ENCODE measurements at places on chromosomes 5 and 9. TPM values are rescaled to one million over a fixed set of nuclear protein-coding genes. Genes with fewer than 3 reads are reported as not detected.

Gene RASEF
- total RNA-seq = not detected

Gene SETD9
- 14.8 TPM for total RNA-seq

Gene LARP1
- 341 TPM for total RNA-seq

Gene CAMK4
- 57.4 TPM for total RNA-seq

Gene PCDH12
- total RNA-seq = 0.76 TPM

Gene SLC4A9
- total RNA-seq = not detected

Gene ORM1
- not detected for total RNA-seq

Gene DELE1
- 49.0 TPM for total RNA-seq

Gene MAMDC4
- total RNA-seq = 14.1 TPM

Gene TAS2R1
- total RNA-seq = not detected

Gene TMEM250
- 40.6 TPM for total RNA-seq

Gene ADGRV1
- total RNA-seq = 0.34 TPM

Gene LHX6
- not detected for total RNA-seq

Gene SMIM32
- not detected for total RNA-seq

Gene EFNA5
- total RNA-seq = not detected

Gene SLC46A2
- total RNA-seq = not detected

Gene CENPK
- 78.6 TPM for total RNA-seq

Gene TNFSF8
- 43.5 TPM for total RNA-seq

Gene CNTFR
- total RNA-seq = not detected

All from activated CD8-positive, alpha-beta memory T cell treated with anti-CD3 and anti-CD28 coated beads for 36 hours (primary cell).